Caki2 (cell line): ENCODE measurements at places on chromosomes 1 and 21.

DNA sequence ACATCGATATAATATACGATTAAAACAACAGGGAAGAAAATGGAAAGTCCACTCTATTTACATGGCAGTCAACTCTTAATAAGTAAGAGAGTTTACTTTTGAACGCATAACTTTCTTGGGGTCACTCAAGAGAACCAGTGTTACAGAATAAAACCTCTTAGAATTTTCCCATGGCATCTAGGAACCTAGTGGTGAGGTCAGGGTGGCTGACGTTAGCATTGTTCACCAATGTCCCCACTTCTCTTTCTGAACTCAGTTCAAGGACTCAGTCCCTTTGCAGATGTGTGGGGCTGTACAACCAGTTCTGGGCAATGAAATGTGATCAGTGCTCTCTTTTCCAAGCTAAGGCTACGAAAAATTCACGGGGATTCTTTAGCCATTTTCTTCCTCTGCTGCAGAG lies 2.6 kb upstream of the RNF2 start:
- no peak for DNase-seq

DNA sequence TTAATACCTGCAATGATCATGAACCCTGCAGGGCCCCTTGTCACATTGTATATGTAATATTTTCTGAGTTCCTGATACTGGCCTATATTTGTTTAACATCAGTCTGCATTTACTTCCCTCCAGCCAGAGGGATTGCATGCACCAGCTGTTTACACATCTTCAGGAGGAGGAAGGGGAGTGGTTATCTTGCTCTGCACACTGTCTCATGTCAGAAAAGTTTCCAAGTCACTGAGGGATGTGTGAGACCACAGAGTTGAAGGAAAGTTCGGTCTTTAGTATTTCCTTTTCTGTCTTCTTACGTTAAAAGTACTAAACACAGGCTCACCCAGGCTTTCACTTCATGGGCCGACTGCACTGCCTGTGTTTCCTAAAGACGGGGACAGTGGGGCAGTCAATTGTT lies 574.1 kb downstream of the LMO4 start:
- no peak for DNase-seq

GRCh38 chr1:172600615-172601014 lies 58.3 kb upstream of the FASLG start:
- DNase-seq = no peak

DNA sequence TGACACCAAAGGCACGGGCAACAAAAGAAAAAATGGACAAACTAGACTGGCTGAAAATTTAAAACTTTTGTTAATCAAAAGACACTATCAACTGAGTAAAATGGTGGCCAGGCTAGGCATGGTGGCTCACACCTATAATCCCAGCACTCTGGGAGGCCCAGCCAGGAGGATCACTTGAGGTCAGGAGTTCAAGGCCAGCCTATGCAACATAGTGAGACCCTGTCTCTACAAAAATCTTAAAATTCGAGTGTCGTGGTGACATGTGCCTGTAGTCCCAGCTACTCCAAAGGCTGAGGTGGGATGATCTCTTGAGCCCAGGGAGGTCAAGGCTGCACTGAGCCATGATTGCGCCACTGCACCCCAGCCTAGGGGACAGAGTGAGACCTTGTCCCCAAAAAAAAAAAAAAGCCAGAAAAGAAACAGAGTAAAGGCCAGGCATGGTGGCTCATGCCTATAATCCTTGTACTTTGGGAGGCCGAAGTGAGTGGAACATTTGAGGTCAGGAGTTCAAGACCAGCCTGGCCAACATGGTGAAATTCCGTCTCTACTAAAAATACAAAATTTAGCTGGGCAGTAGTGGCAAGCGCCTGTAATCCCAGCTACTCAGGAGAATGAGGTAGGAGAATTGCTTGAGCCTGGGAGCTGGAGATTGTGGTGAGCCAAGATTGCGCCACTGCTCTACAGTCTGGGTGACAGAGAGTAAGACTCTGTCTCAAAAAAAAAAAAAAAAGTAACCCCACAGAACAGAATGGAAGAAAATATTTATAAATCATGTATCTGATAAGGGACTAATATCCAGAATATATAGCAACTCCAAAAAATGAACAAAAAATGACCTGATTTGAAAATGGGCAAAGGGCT lies 8.0 kb downstream of the TUT4 start:
- DNase-seq = no peak

- DNase-seq = no peak
These were observed 2.0 kb upstream of the SRM start for GRCh38 chr1:11061652-11062365.

DNA sequence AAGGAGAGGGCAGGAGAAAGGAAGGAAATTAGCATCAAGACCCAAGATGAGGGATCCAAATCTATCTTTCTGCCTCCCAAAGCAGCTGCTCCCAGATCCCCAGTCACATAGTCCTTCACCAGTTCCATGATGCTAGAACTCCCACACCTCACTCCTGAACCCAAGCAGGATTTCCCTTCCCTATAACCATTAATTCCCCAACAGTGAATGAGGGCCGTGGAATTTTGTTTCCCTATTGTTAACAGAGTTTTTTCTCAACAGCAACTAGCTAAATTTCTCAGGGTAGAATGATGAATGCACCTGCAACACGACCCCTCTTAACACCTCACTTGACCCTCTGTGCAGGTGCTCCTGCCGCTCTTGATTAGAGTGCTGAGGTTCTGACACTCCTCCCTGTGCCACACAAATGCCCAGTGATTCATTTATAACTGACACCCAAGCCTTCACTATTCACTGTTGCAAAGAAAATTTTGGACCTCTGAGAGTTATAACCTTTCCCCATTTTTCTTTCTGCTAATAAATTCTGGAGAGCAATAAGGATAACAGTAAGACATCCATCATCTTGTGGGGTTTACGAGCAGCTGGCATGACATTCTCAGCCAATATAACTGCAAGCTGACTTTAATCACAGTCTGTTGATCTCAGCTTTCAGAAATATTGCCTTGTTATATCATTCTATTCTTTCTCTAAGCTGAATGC lies 25.4 kb upstream of the NPL start:
- no peak for DNase-seq

DNA sequence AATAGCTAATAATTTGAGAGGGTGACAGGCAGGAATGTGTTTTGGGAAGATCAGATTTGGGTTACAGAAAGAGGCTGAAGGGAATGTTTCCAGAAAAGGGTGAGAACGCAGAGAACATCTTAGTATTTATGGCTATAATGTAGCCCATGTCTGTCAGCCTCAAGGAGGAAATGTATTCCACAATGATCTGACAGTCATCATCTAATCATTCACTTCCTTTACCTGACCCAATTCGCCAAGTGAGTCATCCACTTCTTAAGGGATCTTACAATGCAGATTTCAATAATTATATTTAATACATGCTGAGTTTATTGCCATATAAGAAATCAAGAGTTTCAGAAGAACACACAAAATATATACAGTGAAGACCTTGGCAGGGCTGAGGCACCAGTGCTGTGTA lies 10.8 kb downstream of the TRIM45 start:
- DNase-seq = no peak

DNA sequence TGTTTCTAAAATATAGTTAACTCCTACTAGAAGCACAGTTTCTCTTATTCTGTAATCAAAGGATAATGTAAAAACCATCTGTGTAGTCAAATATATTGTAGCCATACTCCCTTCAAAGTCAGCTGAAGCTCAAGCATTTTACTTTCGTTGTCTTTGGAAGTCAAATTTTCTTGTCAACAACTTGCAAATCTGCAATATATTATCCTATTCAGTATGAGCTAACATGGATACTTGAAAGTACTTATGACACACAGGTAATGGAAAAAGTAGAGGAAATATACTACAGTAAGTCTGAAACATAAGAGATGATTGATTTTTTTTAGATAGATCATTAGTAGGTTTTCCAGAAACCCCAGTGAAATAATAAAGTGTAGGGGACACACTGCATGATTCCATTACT lies 121.5 kb downstream of the COL24A1 start:
- DNase-seq = no peak

DNA sequence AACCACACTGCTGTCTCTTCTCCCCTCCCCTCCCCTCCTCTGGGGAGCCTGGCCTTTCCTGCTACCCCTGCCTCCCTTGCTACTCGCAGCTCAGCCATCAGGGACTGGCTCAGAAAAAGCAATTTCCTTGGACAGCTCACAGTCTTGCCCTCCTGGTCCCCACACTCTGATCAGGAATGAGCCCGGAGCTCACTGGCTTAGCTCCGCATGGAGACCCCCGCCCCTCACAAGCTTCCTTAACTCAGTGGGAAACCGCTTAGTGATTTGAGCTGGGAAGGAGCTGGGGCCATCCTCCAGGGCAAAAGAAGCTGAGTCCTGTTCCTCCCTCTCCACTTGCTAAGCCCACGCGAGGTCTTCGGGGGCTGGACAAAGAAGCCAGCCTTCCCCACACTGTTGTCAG lies 70.3 kb upstream of the ACTL8 start:
- DNase-seq = no peak

GRCh38 chr1:110690709-110691365 lies 16.1 kb upstream of the KCNA3 start:
- DNase-seq = no peak

DNA sequence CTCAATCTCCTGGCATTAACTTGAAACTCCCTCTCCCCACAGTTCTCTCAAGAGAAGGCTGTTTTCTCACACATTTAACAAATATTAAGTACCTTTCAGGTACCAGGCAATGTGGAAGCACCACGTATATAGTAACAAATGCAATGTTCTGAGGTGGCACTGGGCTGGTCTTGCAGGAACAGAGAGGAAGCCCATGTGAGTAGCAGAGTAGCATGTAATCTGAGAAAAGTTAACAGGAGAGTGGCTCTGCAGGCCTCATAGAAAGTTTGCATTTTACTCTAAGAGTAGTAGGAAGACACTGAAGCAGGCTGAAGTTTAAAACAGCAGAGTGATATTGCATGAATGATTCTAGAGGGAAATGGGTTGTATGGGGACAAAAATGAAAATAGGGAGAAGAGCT lies 21.0 kb downstream of the ZNF281 start:
- no peak for DNase-seq
